ENCODE measurements at places on chromosomes 3 and 15.

- DNase-seq = no peak
Observed at GRCh38 chr3:122964811-122965210, 62.8 kb downstream of the SEMA5B start.

DNA sequence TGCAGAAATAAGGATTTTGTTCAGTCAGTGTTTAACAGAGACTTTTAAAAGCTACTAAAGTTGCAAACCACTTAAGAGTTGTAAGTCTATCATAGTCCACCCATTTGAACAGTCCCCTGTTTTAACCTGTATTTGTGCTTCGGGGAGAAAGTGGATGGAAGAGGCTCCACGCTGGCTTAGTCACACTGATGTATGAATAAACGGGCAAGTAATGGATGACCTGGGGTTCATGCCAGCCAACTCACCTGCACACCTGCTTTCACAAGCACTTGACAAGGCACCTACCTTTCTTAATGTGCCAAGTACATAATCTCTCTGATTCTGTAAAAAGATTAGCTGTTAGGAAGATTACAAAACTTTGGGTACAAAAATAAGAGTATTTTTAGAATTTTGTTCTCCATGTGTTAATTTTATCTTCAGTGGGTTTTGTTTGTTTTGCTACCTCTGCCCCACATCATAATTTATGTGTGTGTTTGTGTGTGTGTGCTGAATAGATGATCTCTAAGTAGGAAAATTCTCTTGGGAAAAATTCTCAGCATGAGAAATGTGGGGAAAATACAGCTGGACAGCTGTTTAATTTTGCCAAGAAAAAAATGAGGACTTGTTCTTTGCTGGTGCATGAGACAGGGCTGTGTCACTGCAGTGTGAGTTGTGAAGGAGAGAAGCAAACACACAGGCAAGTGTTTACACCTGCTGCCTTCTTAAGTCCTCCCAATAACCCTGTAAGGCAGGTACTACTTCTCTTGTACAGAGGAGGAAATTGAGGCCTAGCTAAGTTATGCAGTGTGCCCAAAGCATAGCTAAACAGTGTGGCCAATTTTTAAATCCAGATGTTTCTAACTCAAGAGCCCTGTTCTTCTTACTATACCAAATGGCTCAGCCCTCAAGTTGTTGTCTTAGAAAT is 181.2 kb upstream of the IL12A start:
- DNase-seq = no peak

DNA sequence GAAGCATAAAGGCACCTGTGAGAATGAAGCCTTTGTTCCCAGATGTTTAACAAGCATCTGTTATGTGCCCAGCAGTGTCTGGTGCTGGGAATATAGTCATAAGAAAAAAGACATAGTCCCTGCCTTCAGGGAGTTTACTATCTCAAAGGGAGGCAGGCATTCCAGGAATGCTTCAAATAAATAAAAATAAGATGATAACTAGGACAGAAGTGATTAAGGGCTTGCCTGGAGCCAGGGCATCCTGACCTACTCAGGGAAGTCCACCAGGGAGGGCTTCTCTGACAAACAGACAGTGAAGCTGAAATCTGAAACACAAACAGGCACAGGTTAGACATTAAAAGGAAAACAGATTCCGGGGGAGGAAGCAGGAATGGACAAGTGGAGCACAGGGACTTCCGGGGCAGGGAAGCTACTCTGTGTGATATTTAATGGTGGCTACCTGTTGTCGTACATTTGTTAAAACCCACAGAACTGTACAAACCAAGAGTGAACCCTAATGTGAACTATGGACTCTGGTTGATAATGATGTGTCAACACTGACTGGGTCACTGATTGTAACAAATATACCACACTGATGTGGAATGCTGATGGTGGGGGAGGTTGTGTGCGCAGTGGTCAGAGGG is 53.3 kb downstream of the ITGB5 start:
- peak; percentile 90 for DNase-seq

DNA sequence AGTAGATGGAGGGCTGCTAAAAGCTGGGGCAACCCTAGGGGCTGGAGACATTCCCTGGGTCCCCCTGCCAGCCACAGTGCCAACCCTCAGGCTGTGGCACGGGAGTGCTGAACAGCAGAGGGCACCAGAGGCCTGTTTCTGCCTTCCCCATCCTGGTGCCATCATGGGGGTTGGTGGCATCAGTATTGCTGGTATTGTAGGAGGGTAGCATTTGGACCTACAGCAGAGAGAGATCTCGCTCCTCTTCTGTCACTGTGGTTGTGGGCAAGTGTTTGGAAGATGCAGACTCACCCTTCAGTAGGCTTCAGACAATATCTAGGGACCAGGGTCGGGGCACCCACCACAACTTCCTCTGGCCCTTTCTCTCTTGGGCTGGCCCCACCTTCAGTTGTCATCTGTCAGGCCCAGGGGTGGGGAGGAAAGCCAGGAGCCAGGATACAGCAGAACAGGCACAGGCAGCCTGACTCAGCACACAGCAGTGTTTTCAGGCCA is 123.5 kb downstream of the RPLP1 start:
- DNase-seq = peak; percentile 74

DNA sequence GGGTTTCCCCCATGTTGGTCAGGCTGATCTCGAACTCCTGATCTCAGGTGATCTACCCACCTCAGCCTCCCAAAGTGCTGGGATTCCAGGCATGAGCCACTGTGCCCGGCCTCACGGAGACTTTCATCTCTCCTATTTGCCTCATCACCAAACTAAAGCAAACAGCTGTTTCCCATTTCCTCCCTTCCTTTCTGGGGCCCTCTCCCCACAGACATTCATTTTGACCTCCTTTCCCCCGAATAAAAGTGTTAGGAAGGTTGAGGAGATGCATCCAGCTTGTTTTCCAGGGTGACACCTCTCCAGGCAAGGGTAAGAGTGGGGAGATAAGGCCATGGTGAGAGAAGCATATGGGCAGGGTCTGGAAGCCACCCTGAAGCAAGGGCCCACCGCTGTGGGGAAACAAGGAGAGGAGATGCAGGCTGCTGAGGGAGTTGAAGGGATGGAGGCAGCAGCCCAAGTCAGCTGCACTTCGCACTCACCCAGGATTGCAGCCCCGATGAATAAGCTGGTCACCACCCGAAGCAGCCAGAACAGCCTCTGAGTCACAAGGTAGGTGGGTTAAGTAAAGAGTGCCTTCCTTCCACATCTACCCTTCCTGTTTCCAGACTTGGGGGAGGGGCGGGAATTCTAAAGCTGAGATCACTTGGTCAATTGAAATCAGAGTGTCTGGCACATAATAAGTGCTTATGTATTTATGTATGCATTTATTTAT is 7.7 kb downstream of the DUOXA2 start:
- DNase-seq = no peak

- no peak for DNase-seq
Observed at GRCh38 chr3:144831955-144832716, 860.5 kb downstream of the DIPK2A start.

DNA sequence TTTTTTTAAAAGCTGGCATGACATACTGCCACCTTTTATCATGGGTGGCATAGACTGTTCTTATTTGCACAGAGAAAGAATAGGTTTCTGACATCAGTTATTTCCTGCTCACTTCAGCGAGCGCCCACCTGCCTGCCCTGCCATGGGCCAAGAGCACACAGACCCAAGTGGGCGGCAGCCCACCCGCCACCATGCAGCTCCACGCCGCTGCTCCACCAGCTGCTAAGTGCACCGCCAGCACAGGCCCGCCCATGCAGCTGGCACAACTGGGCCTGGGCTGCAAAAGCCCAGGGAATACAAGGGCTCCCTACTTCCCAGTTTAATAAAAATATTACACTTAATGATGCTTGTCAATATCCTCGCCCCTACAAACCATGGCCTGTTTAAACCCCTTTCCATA is 15.4 kb downstream of the ZNF148 start:
- no peak for DNase-seq
